ENCODE measurements at places on chromosomes 1 and 21.

GRCh38 chr1:209241487-209241886 lies 342.0 kb upstream of the CAMK1G start:
- no peak for DNase-seq

DNA sequence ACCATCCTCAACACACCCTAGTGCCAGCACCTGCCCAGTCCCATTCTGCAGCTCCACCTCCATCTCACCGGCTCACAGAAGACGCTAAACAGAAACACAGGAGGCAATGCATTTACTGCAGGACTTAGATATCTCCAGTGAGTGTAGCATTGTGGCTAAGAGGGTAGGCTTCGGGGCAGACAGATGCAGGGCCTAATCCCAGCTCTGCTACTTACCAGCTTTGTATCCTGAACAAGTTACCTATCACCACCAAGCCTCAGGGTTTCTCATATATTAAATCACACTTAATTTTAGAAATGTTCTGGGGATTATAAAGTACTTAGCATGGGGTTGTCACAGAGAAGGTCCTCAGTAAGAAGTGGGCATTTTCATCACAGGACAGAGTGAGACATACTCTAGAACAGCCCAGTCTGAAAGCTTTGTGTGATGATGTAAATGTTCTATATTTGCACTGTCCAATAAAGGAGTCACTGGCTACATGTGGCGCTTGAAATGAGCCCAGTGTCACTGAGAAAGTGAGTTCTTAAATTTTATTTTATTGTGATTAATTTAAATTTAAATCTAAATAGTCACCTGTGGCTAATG lies 149.3 kb upstream of the C8B start:
- DNase-seq = no peak

- DNase-seq = no peak
Measured at GRCh38 chr1:146020058-146021049, 1.2 kb downstream of the HJV start.

DNA sequence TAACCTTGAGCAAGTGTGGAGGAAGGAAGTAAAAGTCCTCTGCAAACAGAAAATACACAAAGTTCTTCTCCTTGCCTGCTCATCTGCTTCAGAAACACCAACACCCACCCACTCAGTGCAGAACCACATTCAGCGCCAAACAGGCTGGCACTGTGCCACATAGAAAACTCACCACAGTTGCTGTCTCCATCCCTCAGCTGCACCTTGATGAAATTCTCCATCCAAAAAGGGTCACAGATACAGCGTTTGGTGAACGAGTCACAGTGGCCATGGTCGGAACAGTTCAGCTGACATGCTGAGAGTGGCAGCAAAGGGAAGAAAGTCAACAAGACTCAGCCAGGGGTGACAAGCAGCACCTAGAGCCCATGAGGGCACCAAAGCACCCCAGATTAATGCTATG lies 114.5 kb downstream of the KIAA0319L start:
- DNase-seq = no peak

DNA sequence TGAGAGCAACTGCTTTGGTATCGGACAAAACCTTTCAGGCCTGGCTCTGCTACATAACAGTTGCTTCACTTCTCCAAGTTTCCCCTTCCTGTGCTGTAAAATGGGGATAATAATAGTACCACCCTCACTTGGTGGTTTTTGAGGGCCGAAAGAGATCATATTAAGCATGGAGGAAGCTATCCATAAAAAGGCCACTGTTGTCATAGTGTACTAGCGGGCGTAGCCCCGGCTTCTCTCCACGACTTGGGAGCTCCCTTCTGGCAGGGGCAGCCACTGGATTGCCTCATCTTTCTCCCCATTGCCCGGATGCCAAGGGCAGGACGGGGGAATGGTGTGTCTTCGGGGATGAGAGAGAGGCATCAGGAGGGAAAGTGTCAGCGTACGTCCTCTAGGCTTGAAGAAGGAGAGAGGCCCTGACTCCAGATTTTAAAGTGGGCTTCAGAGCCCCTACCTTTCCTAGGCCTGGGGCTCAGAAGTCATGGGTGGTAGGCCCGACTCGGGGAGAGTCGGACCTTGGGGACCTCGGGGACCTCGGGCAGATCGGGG lies 548 bp upstream of the MFSD2A start:
- DNase-seq = no peak

GRCh38 chr1:28087614-28088167 lies 719 bp downstream of the EYA3 start:
- peak; percentile 29 for DNase-seq

GRCh38 chr1:174399211-174399610 lies 48.6 kb upstream of the GPR52 start:
- DNase-seq = no peak

GRCh38 chr1:36465731-36466369 lies 1.7 kb upstream of the MRPS15 start:
- no peak for DNase-seq

- no peak for DNase-seq
Measured at GRCh38 chr1:217889401-217889800, 258.3 kb downstream of the SPATA17 start.

GRCh38 chr1:190159146-190159545 lies 318.5 kb downstream of the BRINP3 start:
- no peak for DNase-seq

DNA sequence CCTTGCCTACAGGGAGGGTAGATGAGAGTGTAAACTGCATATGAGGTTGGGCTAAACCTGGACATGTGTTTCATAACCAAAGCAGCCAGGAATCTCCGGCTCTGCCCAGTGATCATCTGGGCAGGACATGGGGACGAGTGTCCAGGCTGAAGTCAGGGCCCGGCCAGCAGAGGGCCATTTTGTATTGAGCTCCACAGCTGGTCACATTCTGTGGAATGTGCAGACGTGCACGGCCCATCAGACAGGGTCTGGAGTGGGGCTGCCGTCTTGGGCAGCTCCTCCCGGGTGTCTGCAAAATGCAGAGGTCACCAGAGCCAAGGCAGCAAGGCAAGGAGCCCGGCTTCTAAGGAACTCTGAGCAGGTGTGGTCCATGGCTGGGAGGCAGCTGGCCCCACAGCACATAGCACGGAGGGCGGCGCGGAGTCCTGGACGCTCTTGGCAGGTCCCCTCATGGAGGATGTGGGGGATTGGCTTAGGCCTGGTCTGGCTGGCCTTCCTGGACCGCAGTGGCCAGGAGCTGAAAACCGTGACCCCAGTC lies 6.2 kb downstream of the LRRC3 start:
- DNase-seq = no peak

GRCh38 chr1:206867716-206868115 lies 2.3 kb downstream of the IL20 start:
- DNase-seq = no peak

DNA sequence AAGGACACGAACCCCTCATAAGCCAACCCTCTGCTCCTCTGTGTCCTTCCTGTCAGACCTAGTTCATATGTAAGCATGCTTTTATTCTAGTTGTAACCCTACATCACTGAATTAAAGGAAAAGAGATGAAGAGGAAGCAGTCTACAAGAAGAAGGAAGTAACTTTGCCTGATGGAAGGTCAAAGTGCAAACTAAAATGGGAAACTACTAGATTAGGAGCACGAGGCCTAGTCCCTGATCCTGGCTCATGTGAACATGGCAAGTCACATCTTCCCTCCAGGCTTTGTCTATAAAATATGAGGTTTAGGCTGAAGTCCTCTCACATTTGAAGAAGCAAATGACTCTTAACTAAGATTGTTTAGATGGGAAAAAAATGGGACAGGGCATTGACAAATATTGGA lies 13.2 kb downstream of the ZMYND12 start:
- DNase-seq = no peak

DNA sequence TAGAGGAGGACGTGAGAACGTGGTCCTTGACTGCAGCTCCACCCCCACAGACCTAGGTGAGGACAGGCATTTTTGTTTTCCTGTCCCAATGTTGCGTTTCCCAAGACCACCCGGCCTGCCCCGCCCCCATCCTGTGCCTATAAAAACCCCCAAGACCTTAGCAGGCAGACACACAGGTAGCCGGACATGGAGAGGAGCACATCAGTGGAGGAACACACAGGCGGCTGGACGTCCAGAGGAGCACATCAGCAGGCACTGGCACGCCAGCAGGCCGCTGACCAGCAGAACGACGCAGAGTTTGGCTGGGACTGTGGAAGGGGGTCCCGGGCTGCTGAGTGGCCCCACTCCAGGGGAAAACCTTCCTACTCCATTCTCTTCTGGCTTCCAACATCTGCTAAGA lies 12.7 kb upstream of the HMGCL start:
- DNase-seq = no peak

- DNase-seq = no peak
Measured at GRCh38 chr1:159408862-159409400, 23.1 kb upstream of the OR10J4 start.

- DNase-seq = no peak
Measured at GRCh38 chr1:204771358-204771757, 85.8 kb upstream of the LRRN2 start.

- DNase-seq = no peak
Measured at GRCh38 chr1:36081926-36082485, 1.9 kb upstream of the TEKT2 start.

GRCh38 chr1:36990928-36991327 lies 43.4 kb downstream of the GRIK3 start:
- DNase-seq = no peak

- DNase-seq = no peak
Measured at GRCh38 chr1:218392780-218393179, 47.6 kb downstream of the TGFB2 start.

DNA sequence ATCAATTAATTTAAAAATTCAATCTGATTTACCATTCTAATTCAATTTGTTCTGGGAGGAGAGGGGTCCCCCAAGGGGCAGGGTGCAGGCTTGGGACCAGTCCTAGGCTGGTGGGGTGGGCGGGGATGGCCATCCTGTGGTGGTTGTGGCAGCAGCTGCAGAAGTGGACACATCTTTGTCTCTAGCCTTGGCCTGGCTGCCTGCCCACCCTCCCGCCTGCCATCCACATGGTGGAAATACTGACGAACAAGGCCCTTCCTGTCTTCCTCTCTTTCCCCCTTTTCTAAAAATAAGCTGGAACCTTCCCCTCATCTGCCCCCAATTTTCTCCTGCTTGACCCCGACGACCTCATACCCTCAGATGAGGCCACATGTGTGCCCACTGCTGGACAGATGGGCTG lies 130.9 kb downstream of the FOXD2 start:
- no peak for DNase-seq

DNA sequence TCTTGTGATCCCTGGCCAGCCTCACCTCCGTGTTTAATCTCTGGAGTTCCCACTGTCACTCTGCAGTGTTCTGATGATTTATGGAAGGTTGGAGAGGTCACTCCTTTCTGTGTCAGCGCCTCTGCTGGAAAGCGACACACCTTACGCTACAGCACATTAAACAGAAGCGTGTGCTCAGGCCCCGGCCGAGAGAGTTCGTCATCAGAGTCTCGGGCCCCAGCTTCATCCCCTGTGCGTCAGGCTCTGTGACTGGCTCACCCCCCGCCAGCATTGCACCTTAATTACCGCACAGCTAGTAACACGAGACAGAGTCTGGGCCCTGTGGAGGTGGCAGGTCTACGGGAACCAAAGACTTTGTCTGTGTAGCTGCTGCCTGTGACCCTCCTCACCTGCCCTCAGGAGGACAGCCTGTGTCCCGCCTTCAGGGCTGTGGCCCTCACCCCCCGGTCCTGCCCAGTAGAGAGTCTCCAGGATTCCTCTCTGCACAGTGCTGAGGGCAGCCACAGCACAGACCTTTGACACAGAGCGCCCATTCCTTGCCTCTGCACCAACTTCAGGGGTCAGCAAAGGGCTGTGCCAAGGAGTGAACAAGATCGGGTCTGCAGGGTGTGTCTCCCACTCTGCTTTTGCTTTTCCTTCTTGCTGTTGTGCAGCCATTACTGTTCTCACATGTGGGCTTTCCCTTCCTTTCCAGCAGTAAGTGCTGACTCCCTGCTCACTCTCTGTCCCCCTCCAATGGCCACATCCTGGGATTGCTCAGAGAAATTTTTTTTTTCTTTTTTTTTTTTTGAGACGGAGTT lies 157.6 kb downstream of the PGBD5 start:
- no peak for DNase-seq

DNA sequence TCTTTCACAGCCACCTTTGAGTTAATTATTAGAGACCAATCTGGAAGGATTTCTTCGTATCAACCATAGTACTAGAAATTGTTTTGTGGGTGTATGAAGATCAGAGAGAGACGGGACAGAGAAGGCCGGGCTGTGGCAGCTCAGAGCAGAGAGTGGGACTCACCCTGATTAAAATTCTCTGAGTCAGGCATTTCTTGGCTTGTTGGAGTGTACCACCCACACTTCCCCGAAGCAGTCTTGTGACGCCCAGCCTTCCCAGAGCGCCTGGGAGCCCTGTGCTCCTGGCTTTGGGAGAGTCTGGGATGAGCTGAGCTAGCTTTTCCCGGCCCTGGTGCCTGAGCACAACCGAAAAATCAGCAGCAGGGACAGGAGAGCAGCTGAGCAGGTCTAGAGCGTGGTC lies 19.4 kb downstream of the PLEKHM2 start:
- DNase-seq = no peak

- no peak for DNase-seq
Measured at GRCh38 chr1:18293291-18293690, 185.7 kb downstream of the IGSF21 start.

GRCh38 chr1:81936853-81937252 lies 136.1 kb downstream of the ADGRL2 start:
- DNase-seq = no peak

GRCh38 chr1:191427593-191427992 lies 730.7 kb upstream of the RGS18 start:
- DNase-seq = no peak

DNA sequence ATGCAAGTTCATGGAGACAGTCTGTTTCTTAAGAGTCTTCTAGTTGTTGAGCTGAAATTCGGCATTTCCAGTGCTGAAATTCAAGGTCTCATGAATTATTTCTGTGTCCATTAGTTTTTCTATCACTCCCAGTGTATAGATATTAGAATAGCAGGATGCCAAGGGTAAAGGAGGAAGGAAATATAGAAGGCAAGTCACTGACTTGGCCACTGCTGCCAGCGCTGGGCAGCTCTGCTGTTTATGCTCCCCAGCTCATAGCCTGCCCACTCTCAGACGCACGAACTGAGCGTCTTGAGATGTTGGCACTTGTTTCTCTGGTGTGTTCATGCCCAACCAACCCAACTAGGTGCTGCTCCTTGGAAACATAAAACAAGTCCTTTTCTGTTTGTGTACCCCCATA lies 110.1 kb downstream of the SLC45A1 start:
- DNase-seq = no peak

GRCh38 chr21:31973402-31973944 lies 100.7 kb downstream of the HUNK start:
- DNase-seq = no peak
